ENCODE measurements at places on chromosomes 6 and 20.

GRCh38 chr6:169953686-169954085 lies 202.3 kb downstream of the ERMARD start:
- no peak for DNase-seq

DNA sequence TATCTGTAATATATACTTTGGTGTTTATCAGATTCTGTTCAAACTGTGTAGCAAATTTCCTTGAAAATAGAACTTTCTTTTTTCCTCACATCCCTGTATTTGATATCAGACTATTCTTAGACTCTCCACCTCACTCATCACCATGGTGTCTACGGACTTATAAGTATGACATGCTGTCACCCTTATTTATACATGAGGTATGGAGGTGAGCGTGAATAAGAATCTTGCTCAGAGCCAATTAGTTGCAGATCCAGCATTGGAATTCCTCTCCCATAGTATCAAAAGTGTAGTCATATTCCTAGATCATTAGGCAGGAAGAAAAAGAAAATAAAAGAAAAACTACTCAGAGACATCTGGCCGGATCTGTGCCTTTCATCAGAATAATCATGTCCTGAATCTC lies 43.0 kb downstream of the TPD52L1 start:
- DNase-seq = no peak

GRCh38 chr6:46629691-46630090 lies 22.9 kb downstream of the CYP39A1 start:
- no peak for DNase-seq

GRCh38 chr20:4876731-4877130 lies 124.6 kb downstream of the SLC23A2 start:
- DNase-seq = no peak

DNA sequence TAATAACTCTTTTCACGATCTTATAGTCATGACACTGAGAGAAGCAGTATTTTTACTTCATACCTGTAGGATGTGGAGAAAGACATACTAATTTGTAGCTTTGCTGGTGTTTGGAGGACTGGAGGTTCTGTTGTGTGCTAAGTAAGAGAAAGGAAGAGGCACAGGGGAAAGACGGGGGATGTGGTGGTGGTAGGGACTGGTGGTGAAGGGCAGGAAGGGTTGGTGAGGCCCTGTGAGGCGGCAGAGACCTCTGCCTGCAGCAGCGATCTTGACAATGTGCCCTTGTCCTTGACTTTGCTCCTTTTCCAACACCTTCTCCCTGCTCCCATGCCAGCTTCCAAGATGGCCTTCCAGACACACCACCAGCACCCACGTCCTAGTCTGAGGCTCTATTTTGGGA lies 32.6 kb upstream of the MPC1 start:
- DNase-seq = peak; percentile 20

DNA sequence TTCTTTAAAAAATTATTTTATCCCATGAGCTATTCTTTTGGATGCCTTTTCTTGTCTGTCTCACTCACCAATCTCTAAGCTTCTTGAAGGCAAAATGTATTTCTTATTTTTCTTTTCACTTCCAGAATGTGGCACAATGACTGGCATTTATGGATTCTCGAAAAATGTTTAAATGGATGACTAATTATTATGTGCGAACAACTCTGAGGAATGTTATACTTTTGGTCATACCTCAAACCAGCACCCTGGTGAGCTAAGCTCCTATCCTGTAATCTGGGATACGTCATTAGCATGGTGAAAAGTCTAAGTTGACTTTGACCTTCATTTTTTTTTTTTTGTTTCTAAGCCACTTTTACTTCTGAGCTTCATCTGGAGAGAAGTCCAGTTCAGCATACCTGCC lies 214.0 kb upstream of the CEP162 start:
- DNase-seq = no peak
